NCI-H2029 treated with DMSO at 0.1 percent for 48 hours (cell line): ENCODE measurements at places on chromosomes 2 and 18.

DNA sequence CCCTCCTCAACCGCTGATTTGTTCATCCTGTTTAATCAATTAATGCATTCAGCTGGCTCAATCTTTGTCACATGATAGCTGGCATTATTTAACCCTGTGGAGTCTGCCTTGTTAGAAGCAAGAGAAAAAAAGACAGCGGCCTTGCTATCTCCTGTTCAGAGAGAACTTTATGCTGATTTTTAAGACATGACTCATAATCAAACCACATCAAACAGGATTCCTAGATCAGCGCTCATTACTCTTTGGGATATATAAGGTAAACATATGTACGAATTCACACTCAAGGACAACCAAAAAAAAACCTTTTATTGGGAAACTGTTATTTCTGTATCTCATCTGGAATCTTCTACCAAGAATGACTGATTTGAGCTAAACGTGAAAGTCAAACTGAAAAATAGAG, 195.1 kb downstream of the C1D start:
- no peak for DNase-seq

- no peak for DNase-seq
Measured at GRCh38 chr2:226794751-226795171, 4.9 kb downstream of the IRS1 start.

DNA sequence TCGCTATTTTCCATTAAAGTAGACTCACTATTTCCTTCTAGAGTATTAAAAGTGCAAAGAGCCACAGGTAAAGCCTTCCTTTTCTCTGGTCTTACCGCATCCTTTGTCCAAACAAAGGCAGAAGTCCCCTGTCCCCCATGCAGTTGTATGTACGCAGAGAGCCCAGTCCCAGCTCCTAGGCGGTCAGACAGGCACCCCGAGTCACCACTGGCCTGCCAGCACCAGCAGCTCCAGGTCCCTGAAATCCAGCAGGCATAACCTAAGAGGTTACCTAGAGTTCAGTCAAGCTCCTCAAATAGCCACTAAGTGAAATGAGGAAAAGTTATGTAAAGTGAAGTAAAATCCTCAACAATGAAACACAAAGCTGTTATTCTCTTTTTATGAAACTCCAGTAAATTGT, 60.4 kb upstream of the TWIST2 start:
- no peak for DNase-seq

- DNase-seq = no peak
Measured at GRCh38 chr2:1975060-1975459, 230.7 kb upstream of the PXDN start.

- no peak for DNase-seq
Measured at GRCh38 chr2:28527196-28527595, 31.3 kb downstream of the PLB1 start.

- DNase-seq = peak; percentile 3
Measured at GRCh38 chr18:30280861-30281470, 761.6 kb downstream of the DSC3 start.

GRCh38 chr2:221605751-221606240, 33.7 kb upstream of the EPHA4 start:
- DNase-seq = no peak

- DNase-seq = no peak
Measured at GRCh38 chr2:98458667-98459380, 14.2 kb downstream of the INPP4A start.

DNA sequence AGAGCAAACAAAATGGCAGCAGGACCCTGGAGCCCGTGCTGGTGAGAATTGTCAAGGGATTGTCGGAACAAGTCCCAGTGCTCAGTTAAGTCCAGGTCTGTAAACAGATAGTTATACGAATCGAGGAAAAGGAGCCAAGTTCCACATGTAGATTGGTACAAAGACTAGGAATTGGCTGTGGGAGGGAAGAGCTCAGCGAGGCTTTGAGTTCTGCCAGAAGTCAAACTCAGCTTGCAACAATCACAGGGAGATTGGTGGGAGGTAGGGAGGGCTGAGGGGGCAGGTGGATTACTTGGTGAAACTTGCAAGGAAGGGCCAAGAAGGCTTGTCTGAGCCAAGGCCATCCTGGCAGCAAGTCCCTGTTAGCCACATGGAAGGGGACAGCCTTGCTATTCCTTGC, 217.8 kb upstream of the ARL4C start:
- no peak for DNase-seq

- DNase-seq = peak; percentile 21
Measured at GRCh38 chr2:120343433-120344105, 2.4 kb upstream of the INHBB start.

- no peak for DNase-seq
Measured at GRCh38 chr2:124874219-124874618, 849.1 kb downstream of the CNTNAP5 start.

DNA sequence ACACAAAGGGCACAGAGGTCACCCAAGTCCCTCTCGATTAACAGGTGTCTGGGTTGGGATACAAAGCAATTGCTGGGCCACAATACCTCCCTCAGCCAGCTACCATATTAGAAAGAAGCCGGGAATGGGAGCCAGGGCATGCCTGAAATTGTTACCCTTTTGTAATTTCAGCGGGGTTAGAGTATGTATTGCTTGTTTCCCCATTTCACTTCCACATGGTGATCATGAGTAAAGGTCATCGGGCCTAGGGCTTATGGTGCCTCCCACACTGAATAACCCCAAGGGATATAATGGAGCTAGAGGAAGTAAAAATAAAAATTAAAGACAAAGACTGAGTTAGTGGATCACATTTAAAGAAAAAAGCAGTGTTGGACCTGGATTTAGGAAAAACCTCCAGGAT, 437.2 kb upstream of the KLHL29 start:
- no peak for DNase-seq

DNA sequence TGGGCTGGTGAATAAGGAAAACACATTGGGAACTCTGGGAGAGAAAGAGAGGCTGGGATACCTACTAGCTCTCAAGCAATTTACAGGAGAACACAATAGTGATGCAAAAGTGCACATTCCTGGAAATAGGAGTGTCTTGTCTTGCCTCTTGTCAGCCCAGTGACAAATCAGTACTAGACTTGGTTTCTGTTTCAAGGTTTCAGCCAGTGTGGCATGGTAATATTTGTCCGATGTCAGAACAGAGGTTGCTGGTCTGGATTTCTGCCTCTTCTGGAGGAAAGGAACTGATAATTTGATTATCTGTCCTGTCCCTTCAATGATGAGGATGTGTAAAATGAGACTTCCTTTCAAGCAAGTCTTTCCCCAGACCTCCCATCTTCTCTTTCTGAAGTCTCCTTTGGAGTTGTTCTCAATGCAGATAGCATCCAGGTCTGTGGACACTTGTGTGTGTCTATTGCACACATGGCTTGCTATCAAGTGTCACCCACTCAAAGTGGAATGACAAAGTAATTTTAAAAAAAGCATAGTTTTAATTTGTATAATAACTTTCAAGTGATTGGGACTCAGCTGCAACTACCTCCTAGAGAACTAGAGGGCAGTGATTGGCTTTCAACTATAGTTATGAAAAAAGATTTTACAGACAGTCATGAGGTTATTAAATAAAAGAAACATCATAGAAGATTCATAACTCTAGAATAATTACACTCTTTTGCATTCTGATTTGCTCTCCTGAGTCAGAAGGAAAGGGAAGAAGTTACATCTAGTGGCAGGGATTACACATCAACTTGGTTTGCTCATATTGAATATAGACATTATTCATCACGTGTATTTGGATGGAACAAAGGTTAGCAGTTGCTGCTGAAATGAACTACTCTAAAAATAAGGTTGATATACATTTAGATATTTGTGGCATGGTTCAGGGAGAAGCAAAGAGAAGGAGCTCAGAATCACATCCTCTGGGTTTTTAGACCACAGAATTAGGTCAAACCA, 4.5 kb downstream of the GPR39 start:
- no peak for DNase-seq

DNA sequence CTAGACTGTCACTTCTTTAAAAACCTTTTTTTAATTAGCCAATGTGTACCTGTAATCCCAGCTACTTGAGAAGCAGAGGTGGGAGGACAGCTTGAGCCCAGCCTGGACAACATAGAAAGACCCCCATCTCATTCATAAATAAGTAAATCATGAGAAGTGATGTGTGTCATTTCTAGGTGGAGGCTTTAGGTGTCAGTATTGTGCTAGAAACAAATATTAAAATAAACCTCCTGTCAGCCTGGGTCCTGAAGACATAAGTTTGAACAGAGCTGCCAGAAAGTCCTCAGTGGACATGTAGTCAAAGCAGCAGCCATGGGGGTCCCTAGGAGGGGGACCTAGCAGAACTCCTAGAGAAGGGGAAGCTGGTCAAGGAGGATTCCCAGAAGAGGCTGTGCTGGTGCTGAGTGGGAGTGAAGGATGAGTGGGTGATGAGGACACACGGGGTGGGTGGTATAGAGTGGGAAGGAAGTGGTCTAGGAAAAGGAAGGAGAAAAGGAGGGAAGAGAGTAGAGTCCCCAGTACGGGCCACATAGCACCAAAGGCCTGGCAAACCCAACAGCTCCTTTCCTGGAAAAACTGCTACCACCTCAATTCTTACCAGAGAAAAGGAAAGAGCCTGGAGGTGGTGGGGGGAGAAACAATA, 316.6 kb upstream of the NCKAP5 start:
- no peak for DNase-seq

DNA sequence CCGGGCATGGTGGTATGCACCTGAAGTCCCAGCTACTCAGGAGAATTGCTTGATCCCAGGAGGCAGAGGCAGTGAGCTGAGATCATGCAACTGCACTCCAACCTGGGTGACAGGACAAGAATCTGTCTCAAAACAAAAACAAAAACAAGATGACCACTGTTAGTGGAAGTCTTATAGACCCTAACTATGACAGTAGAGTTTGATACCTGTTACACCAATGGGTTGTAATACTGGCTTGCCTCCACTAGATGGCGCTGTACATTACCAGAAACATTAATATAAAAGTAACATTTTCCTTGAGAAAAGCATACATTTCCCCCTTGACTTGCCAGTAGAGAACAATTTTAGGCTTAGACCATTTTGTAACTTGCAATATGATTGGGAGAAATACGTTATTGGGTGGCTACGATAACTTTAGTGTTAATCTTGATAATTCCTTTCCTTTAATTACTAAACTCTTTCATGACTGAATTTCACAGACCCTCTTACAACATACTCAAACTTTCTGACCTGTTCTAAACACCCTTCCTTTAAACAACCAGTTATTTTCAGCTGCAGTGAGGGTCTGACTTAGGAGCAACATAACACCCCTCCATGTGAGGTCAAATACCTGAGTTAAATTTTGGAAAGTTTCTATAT, 19.5 kb downstream of the SLC25A52 start:
- no peak for DNase-seq

- no peak for DNase-seq
Measured at GRCh38 chr2:9268301-9269080, 61.9 kb downstream of the ASAP2 start.
